Brain (organoid and tissue), 16 donors: ENCODE measurements at places on chromosomes 5 and 9. TPM values are rescaled to one million over a fixed set of nuclear protein-coding genes. Genes with fewer than 3 reads are reported as not detected.

Gene LIX1
- 3.0 TPM for polyA plus RNA-seq

Gene MORN5
- polyA plus RNA-seq, result 11.9 TPM

Gene TXNDC8
- polyA plus RNA-seq, result not detected

- DNase-seq, result no peak
Observed at GRCh38 chr9:14317667-14318320, 3.9 kb upstream of the NFIB start.

Gene NR2F1-AS1
- 35.2 TPM for polyA plus RNA-seq

DNA sequence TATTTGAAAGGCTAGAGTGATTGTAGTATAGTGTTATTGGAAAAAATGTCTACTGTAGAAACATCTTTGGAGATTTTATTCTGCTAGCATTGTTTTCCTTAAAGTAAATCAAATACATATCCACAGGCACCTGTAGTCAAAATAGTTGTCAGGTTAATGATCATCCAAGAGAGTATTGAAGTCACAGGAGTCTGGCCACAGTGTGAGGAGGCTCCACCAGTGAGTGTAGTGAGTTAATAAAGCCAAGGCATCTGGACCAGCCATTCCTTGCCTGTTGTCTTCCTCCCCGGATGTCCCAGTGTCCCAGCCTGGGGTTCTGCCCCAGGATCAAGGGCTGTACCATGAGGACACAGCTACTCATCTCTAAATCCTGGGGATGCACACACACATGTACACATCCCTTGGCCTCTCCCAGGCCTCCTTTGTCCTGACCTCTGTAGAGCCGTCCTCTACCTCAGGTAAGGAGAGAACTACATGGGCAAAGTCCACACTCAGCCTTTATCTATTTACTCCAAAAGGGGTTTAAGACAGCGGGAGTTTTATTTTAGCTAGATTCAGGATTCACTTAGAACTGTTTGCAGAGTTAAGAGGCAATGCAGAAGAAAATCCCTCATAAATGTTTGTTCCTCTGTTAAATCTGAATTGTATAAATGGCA is 3.7 kb downstream of the PIK3R1 start:
- DNase-seq, result no peak

- DNase-seq, result no peak
Observed at GRCh38 chr5:135432113-135432512, 15.0 kb downstream of the DCANP1 start.

GRCh38 chr5:138709202-138709601 is 44.0 kb upstream of the CTNNA1 start:
- DNase-seq, result no peak

DNA sequence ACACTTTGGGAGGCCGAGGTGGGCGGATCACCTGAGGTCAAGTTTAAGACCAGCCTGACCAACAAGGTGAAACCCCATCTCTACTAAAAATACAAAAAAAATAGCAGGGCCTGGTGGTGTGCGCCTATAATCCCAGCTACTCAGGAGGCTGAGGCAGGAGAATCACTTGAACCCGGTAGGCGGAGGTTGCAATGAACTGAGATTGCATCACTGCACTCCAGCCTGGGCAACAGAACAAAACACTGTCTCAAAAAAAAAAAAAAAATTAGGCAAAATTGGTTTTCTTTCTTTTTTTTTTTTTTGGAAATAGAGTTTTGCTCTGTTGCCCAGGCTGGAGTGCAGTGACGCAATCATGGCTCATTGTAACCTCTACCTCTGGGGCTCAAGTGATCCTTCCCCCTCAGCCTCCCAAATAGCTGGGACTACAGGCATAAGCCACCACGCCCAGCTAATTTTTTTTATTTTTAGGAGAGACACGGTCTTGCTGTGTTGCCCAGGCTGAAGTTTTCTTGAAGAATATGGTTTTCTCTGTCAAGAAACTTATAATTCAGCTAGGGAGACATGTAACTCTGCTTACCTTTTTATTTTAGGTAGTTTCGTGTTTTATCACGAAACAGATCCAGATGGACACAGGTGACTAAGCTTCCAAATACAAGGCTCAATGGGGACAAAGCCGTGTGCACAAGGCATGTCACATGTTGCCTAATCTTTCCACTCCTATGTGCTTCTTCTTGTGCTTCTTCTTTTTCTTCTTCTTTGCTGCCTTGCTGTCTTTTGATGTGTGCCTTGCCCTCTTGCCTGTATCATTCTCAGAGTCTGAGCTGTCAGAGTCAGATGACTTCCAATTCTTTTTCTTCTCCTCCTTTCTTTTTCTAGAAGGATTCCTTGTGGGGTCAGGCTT is 14.3 kb downstream of the TTC1 start:
- no peak for DNase-seq

Gene FYB1
- 1.0 TPM for polyA plus RNA-seq

Gene PCDHA10
- polyA plus RNA-seq, result 2.1 TPM

DNA sequence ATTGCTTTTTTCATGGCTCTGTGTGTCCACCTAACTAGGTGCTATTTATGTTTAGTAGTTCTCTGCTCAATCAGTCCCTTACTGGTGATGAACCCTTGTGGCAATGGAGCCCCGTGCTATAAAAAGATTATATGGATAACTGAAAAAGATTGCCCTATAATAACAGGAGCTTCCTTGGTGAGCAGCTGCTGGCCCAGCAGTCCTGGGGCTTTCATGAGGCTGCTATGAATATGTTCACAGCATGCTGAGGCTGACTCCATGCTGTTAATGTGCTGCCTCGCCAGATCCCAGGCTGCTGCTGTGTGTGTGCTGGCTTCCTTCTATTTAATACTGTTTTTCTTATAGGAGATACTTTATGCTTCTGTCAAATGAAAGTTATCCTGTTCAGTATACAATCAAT is 357.5 kb downstream of the TAF11L14 start:
- DNase-seq, result peak; percentile 86
